Hematopoietic multipotent progenitor cell treated with erythropoietin and hydrocortisone succinate and interleukin-3 and kit ligand, for 17 days (in vitro differentiated cells): ENCODE measurements at places on chromosomes 5 and 9.

DNA sequence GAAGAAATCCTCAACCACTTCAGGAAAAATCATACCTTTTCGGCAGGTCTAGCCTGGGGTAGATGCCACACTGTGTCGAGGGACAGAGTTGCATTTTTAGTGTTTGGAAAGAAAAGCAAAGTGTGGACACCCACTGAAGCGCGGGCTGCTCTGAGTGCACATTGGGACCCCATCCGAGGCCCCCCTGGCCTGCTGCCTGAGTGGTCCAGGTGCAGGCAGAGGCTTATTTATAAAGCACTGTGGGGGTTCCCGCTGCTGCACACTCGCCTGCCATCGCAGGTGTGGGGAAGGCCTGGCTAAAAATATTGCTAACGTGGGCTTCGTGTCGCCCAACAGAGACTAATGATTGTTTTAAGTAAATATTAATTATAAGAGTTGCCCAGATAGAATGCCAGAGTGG lies 119.4 kb downstream of the CRB2 start:
- DNase-seq = no peak

GRCh38 chr9:83434254-83434653 lies 103.9 kb downstream of the FRMD3 start:
- no peak for DNase-seq

- DNase-seq = peak; percentile 52
These were observed 92.4 kb downstream of the ARL15 start for GRCh38 chr5:54217826-54218503.

GRCh38 chr5:148805326-148806290 lies 20.8 kb upstream of the ADRB2 start:
- no peak for DNase-seq

GRCh38 chr9:130501639-130502038 lies 56.9 kb downstream of the ASS1 start:
- no peak for DNase-seq

DNA sequence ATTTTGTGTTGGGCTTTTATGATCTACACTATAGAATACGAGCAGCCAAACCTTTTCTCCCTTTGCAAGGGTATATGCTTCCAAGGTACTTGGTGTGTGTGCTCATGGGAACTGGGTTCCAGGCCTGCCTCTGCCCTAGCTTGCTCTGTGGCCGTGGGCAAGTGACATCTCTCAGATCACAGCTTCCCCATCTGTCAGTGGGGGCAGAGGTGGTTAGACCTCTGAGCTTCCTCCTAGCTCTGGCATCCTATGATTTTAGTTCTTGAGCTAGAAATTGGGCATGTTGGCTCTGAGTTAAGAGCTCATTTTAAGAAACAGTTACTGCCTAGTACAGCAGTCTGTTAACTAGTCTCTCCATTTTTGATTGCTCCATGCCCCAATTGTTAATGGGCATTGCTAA lies 12.5 kb upstream of the CCNJL start:
- no peak for DNase-seq
